ENCODE measurements at places on chromosomes 1 and 21. TPM values are rescaled to one million over a fixed set of nuclear protein-coding genes. Genes with fewer than 3 reads are reported as not detected.

- no peak for DNase-seq
Observed at GRCh38 chr1:225595974-225596551, 56.9 kb downstream of the ENAH start.

DNA sequence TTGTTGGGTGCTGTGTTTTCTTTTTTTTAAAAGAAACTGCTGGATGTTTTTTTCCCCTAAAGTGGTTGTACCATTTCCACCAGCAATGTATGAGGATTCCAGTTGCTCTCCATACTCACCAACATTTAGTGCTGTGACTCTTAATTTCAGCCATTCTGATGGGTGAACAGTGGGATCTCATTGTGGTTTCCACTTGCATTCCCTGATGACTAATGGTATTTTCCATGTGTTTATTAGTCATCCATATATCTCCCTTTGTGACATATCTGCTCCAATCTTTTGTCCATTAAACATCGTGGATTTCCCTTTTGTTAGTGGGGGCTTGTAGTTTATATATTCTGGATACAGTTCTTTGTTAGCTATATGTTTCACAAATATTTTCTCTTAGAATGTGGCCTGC is 206.0 kb downstream of the CAMTA1 start:
- no peak for DNase-seq

DNA sequence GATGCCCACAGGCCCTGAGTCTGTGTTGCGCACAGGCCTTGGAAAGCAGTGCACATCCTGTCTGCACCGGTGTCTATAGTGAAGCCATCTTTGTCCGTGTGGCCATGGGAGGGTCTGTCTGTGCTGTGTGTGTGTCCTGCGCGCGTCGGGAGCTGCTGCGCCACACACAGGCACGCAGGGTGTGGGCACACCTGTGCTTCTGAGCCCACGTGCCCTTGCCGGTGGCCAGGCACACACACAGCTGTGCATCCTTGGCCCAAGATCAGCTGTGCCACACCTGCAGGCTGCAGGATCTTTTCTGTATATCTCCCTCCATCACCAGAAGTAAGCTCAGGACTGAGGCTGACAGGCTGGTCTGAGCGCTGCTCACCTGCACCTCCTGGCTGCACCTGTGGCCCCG is 3.2 kb upstream of the SAMD11 start:
- DNase-seq = no peak

TNNI3K gene
- not detected for total RNA-seq
